ENCODE measurements at places on chromosomes 1 and 21.

DNA sequence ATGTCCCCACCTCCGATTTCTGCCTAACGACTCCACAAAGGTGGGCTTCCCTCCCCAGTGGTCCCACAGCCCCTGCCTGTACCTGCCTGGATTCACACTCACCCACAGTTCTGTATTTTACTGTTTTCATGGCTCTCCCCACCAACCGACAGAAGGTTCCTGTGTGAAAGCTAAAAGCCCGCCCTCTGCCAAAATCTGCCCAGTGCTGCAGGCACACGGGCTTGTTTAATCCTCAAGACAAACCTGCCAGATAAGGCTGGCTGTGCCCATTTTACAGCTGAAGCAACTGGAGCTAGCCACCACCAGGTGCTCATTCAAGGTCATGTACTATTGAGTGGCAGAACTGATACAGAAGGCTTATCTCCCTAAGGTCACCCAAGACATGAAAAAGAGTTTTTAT, 114.5 kb downstream of the HIVEP3 start:
- DNase-seq = no peak

GRCh38 chr1:85058311-85058710, 10.0 kb upstream of the MCOLN3 start:
- DNase-seq = no peak

DNA sequence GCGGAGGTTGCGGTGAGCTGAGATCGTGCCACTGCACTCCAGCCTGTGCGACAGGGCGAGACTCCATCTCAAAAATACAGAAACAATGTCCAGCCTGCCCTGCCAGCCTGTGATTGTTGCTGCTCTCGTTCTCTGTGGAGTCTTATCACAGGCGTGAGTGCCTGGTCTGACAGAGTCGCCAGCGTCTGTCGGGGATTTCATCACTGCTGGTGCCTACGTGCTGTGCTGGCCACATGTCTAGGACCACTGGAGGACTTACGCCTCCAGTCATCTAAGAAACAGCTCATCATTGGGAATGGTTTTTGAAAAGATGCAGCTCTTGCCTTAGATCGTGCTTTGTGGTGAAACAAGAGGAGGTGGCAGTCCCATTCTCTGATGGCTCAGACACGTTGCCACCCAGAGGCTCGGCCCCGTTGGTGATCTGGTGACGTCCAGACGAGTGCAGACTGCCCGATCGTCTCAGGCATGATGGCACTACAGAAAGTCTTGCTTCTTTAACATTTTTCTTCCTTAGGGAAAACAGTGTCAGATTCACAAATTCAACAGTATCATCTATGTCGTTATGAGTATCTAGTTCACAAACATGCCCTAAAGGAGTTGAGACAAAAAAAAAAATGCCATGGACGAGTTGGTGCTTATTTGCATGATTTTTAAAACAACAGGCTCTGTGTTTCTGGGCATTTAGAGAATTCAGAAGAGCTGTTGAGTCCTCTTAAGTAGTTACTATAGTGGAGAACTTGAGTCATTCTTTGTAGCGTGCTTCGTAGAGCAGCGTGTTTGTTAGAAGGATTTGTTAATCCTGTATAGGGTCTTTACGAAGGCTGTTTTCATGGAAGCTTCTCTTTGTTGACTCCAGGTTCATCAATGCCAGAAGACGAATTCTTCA, 47.5 kb downstream of the CBS start:
- DNase-seq = no peak

GRCh38 chr1:72662918-72663317, 380.6 kb upstream of the NEGR1 start:
- DNase-seq = no peak

- DNase-seq = no peak
These were observed 46.2 kb upstream of the GNG12 start for GRCh38 chr1:67879485-67879884.

DNA sequence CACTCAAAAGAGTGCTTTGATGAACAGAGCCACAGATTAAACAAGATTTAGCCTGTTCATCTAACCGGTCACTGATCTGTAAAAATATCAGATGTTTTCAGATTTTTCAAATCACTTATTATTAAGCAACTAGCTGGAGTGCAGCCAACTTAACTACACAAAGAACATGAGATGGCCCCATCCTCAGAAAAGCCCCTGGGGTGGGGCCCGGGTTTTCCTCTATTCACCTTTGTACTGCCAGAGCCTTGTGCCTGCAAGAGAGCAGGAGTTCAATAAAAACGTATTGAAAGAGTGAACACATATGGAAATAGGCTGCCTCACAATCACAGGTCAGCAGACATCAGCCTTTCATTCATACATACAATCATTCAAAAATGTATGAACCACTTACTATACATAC, 516.1 kb downstream of the OMA1 start:
- DNase-seq = no peak

DNA sequence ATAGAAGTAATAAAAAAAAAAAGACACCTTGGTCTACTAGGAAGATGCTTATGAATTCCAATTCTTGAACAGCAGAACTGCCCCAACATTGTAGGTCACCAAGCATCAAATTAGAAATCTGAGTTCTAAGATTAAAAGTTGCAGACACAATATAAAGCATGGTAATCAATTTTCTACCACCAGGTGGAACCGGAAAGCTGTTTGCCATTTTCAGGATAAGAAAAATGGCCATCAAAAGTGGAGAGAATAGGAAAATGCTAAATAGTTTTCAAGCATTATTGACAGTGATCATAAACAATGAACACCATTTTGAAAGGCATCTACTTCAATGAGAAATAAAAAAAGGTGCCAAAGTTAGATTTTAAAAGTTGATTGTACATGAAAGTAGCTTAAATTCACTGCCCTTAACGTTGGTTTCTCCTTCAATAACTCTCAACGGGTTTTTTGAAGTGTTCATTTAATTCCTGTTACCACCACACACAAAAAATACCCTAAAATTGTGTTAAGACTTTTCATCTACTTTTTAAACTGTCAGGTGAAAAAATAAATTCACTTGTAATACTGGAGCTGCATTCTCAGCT, 252.9 kb downstream of the KCNT2 start:
- DNase-seq = no peak

DNA sequence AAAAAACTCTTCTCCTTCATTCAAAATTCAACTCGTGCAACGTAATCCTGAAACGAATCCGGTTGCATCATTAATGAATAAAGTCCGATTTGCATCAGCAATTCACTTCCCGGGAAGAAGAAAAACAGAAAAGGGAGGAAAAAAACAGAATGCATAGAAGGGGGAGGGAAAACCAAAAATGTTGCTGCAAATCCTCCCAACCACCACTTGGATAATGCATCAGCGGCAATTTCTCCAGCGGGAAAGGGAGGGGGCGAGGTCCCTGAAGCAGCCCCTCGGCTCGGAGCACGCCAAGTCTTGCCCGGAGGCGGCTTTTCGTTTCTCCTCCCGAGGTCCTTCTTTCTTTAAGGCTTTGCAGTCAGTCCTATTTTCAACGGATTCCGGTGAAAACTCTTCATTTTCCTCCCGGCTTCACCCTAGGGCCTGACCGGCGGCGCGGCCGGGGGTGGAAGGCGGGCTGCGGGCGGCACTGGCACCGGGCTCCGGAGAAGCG, 723 bp downstream of the CDC42BPA start:
- no peak for DNase-seq

DNA sequence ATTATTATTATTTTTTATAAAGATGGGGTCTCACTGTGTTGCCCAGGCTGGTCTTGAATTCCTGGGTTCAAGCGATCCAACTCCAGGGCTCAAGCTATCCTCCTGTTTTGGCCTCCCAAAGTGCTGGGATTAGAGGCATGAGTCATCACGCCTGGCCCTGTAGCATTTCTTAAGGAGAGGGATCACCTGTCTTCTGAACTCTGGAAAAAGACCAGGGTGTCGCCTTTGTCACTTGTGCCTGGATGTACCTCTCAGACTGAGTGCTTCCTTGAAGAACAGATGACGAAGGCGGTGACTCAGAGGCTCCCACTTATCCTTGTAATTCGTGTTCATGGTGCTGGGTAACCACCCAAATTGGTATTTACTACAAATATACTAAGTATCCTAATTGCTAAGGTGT, 2.4 kb upstream of the CGN start:
- DNase-seq = no peak

- DNase-seq = no peak
These were observed 408.1 kb upstream of the RUNX1 start for GRCh38 chr21:35457097-35457804.

DNA sequence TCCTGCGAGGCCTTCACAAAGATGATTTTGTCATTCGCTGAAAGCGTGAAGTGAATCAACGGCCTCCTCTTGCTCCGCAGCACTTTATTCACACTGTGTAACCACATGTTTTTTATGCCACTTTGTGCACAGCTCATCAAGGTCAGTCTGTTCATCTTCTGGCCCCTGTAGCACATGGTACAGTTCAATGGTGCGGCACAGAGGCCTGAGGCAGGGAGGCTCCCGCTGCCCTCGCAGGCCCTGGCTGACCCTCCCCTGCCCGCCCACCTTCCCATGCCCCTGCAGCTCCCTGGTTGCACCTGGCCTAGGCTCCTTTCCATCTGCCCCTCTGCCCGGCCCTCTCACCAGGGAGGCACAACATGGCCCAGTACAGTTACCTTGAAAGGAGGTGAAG, 87.5 kb downstream of the CD247 start:
- DNase-seq = no peak

GRCh38 chr21:45888386-45889009, 93.1 kb upstream of the COL6A1 start:
- no peak for DNase-seq

GRCh38 chr1:111887385-111887784, 102.1 kb downstream of the KCND3 start:
- no peak for DNase-seq

- DNase-seq = no peak
These were observed 48.6 kb upstream of the GPR52 start for GRCh38 chr1:174399211-174399610.

GRCh38 chr1:205907794-205908193, 35.5 kb downstream of the SLC26A9 start:
- no peak for DNase-seq

GRCh38 chr1:205920159-205920558, 23.1 kb downstream of the SLC26A9 start:
- no peak for DNase-seq

- no peak for DNase-seq
These were observed 431.1 kb upstream of the VAMP3 start for GRCh38 chr1:7339953-7340352.

DNA sequence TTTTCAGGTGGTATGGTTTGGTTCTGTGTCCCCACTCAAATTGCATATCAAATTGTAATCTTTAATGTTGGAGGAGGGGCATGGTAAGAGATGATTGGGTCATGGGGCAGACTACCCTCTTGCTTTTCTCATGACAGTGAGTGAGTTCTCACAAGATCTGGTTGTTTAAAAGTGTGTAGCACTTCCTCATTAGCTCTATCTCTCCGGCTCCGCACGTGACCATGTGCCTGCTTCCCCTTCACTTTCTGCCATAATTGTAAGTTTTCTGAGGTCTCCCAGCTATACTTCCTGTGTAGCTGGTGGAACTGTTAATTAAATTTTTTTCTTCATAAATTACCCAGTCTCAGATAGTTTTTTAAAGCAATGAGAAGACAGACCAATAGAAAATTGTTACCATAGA, 843.2 kb downstream of the AMY1C start:
- no peak for DNase-seq
